ENCODE measurements at places on chromosomes 12 and 14. TPM values are rescaled to one million over a fixed set of nuclear protein-coding genes. Genes with fewer than 3 reads are reported as not detected.
A peak's percentile ranks its signal among the peaks of the same experiment; 100 is the strongest.

Gene SLC41A2
- total RNA-seq = 8.1 TPM

Gene POTEM
- total RNA-seq = not detected

Gene CDKN3
- 79.6 TPM for total RNA-seq

Gene IL22
- 4.7 TPM for total RNA-seq

Gene DPPA3
- not detected for total RNA-seq

Gene RHOJ
- total RNA-seq = not detected

Gene ADAMTS20
- not detected for total RNA-seq

Gene SYNE3
- 89.5 TPM for total RNA-seq

Gene JPH4
- not detected for total RNA-seq

GRCh38 chr12:132445884-132446632 lies 43.9 kb upstream of the FBRSL1 start:
- H3K27me3 ChIP-seq = no peaks in the 10 kb centered on the region
- H3K36me3 ChIP-seq = peaks cover 2% of the 10 kb centered on the region
- peak; percentile 69 for DNase-seq
- H3K4me3 ChIP-seq = peak overlapping the region; percentile 81
- peak overlapping the region; percentile 99 for H3K27ac ChIP-seq
- H3K4me1 ChIP-seq = peaks cover 43% of the 10 kb centered on the region

GRCh38 chr14:95774265-95775160 lies 60.6 kb upstream of the TCL1A start:
- peak; percentile 45 for DNase-seq
- H3K36me3 ChIP-seq = no peaks in the 10 kb centered on the region
- H3K27ac ChIP-seq = no peak overlapping the region
- H3K4me1 ChIP-seq = no peaks in the 10 kb centered on the region

DNA sequence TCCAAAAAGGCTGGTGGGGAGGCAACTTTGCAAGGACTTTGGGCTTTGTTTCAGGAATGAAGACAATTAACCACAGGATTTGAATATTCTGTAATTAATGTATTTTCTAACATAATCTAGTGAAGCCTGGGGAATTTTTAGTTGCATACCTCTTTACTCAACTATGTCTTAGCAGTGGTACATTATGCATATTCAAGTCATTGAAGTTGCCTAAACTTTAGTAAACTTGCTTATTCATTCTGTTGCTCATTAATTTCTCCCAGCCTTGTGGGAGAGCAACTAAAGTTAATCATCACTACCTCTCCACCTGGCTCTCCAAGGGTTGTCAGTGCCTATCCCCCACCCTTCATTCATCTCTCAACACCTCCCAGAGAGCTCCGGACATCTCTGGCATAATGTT lies 54.2 kb downstream of the IFNG-AS1 start:
- no peaks in the 10 kb centered on the region for H3K27me3 ChIP-seq
- no peaks in the 10 kb centered on the region for H3K36me3 ChIP-seq
- H3K4me1 ChIP-seq = peaks cover 24% of the 10 kb centered on the region
- DNase-seq = no peak
- no peak overlapping the region for H3K27ac ChIP-seq

GRCh38 chr12:53044896-53045695 lies 4.8 kb upstream of the TNS2 start:
- peaks cover 13% of the 10 kb centered on the region for H3K27me3 ChIP-seq
- H3K4me3 ChIP-seq = peak overlapping the region; percentile 34
- DNase-seq = no peak
- no peak overlapping the region for H3K27ac ChIP-seq
- H3K4me1 ChIP-seq = peaks cover 17% of the 10 kb centered on the region

GRCh38 chr12:8941691-8942478 lies 7.6 kb downstream of the M6PR start:
- peaks cover 11% of the 10 kb centered on the region for H3K4me1 ChIP-seq
- DNase-seq = no peak
- peaks cover 61% of the 10 kb centered on the region for H3K36me3 ChIP-seq
- H3K27ac ChIP-seq = no peak overlapping the region

DNA sequence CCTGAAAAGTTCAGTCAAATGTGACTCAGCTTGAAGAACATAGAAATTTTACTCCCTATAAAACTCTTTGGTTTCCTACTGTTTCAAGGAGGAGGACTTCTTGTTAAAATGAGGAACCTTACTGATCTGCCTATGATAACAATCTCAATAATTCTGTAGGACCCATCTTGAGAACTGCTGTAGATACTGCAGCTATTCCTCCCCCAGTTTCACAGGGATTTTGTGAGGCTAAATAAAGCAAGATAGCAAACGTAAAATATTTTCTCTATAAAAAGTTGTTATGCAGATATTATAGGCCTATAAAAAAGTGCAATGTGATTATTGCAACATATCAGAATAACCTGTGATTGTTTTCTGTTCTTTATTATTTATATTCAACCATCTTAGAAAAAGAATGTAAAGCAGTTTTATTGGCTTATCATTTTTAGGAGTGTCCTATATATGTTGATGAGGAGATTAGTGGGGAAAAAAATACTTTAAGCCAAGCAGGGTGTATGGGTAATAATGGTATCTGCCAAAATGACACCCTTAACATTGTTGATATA lies 12.1 kb downstream of the CLEC14A start:
- H3K27me3 ChIP-seq = peaks cover 7% of the 10 kb centered on the region
- no peak for DNase-seq
- no peaks in the 10 kb centered on the region for H3K36me3 ChIP-seq
- no peak overlapping the region for H3K4me3 ChIP-seq
- H3K4me1 ChIP-seq = no peaks in the 10 kb centered on the region

DNA sequence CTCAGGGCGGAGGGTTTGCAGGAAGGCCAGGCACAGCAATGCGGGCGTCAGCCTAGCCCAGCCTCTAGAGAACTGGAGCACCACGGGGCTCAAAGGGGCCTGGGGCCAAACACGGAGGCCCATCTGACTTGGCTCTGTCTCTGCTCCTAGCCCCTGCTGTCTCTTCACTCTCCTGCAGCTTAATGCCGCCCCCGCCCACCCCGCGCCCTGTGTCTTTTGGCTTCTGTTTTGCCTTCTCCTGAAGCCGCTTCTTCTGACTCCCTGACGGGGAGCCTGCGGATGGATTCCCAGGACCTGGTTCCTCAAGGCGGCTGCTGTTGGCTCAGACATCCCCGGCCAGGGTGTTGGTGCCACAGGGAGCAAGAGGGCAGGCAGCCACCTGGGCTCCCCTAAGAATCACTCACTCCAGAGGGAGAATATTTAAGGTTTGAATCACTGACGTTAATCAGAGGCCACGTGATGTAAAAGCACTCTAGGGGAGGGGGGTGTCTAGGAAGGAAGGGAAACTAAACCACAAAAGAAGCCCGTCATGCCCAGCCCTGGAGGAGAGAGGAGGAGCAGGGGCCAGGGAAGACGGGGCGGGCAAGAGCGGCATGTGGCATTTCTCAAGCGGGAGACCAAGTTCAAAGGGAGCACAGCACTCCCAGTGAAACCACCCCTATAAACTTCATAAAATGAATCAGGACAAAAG lies 36.9 kb upstream of the PRMT8 start:
- H3K27ac ChIP-seq = no peak overlapping the region
- peaks cover 28% of the 10 kb centered on the region for H3K27me3 ChIP-seq
- H3K36me3 ChIP-seq = no peaks in the 10 kb centered on the region
- DNase-seq = no peak

DNA sequence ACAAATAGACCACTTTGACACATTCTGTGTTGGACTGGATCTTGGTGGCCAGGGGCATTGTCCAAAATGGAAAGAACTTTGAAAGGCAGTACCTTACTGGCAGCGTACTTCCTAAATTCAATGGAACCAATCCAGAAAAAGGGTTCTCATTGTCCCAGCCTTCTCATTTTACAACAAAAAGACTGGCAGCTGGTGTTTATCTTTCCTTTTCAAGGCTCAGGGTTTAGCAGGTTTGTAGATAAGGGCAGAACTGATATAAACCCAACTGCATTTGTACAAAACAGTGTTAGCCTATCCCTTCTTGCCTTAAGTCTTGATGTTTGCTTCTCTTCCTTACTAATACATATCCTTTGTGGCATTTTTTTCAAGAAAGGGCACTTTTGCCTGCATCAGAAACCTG lies 7.7 kb downstream of the THAP2 start:
- DNase-seq = no peak
- H3K27ac ChIP-seq = no peak overlapping the region
- H3K36me3 ChIP-seq = peaks cover 8% of the 10 kb centered on the region
- no peak overlapping the region for H3K4me3 ChIP-seq

Measured in activated CD4-positive, alpha-beta memory T cell treated with anti-CD3 and anti-CD28 coated beads, Interleukin-2, amount 10 ng/mL, durations not matched to agents 7 days and 5 days (primary cell).